ENCODE measurements at places on chromosomes 3 and 15.

DNA sequence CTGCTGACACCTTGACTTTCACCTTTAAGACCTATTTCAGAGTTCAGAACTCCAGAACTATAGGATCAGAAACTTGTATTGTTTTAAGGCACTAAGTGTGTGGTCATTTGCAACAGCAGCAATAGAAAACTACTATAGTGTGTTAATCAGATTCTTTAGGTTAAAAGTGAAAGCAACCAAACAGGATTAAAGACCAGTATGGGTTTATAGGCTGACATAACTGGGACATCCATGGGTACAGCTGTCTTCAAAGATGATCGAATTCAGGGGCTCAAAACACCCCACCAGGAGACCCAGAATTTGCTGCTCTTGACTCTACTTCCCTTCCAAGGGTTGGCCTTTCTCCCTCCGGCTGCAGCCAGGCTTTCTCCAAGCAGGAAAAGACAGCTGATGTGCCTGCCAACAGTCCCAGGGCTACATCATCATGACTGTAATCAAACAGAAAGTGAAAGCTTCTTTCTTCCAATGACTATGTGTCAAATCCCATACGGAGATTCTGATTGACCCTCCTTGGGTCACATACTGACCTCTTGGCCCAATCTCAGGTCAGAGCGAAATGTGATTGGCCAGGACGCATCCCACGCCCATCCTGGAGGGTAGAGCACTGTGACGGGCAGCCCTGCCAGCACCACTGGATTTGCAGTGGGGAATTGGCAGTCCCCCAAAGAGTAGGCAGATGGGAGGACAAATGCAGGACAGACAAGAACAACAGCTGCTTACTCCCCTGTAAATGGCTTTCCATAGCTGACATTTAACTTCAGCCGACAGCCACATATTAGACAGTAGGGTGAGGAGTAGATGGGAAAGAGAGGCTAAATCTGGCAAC, 51.4 kb upstream of the RNF7 start:
- DNase-seq: no peak

- DNase-seq: no peak
Measured at GRCh38 chr15:82124331-82125263, 78.8 kb upstream of the MEX3B start.

GRCh38 chr3:17911986-17912760, 169.7 kb upstream of the TBC1D5 start:
- no peak for DNase-seq

DNA sequence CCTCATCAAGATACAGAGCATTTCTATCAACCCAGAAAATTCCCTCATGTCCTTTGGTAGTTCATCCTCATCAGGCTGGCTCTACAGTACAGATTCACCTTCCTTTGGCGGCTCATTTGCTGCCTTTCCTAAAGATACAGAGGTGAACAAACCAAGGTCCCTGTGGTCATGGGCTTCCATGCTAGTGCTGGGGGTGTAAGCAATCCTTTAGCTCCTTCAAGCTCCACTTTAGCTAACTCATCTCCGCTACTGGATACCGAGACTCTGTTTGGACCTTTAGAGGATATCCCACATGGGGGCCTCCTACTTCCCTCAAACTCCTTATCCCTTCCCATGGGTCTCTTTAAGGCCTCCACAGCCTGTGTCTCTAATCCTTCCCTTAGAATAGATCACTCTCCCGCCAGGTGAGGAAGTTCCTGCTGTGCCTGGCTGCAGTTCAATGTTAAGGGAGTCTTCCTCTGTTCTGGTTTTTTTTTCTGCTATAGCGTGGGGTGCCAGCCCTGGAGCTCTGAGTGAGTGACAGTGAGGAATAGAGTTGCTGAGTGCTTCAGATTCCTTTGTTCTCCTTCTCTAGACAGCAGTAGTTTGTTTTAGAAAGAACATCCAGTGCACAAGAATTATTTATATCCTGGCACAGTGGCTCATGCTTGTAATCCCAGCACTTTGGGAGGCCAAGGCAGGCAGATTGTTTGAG, 30.7 kb downstream of the CLEC3B start:
- DNase-seq: no peak

GRCh38 chr3:36477655-36478054, 97.4 kb downstream of the STAC start:
- DNase-seq: no peak

GRCh38 chr3:124986192-124987143, 51.9 kb upstream of the MUC13 start:
- DNase-seq: no peak

DNA sequence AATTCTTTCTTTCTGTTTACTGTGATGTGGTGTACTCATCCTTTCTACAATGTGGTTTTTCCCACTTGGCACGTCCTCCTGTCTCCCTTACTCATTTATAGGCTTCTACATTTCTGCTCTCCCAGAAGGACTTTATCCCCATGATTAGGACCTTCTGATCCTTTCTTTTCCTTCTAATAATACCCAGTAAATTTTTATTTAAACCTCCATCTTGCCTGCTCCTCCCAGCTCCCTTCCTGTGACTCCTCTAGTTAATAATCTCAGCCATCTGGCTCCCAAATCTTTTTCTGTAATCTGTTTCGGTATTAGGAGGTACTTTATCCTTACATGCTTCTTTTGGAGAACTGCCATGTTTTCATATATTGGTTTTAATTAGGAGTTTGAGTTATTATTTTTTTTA, 11.2 kb upstream of the P2RY1 start:
- DNase-seq: no peak

- DNase-seq: no peak
Measured at GRCh38 chr15:97728791-97729190, 231.7 kb upstream of the ARRDC4 start.

DNA sequence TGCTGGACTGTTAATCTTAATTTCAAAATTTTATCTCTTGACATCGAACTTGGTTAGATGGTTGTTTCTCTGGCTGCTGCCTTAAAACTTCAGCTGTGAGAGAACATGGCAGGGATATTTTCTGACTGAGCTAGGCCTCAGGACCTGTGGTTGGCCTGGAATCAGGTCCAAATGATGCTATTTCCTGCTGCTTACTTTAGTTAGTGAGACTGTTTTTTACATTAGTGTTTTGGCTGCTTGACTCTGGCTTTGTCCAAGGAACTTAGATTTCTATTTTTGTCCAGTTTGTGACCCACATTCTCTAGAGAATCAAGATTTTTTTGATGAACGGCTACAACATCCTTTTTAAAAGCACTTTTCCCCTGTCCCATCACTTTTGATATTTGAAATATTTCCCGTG, 497.9 kb upstream of the SGO1 start:
- no peak for DNase-seq

DNA sequence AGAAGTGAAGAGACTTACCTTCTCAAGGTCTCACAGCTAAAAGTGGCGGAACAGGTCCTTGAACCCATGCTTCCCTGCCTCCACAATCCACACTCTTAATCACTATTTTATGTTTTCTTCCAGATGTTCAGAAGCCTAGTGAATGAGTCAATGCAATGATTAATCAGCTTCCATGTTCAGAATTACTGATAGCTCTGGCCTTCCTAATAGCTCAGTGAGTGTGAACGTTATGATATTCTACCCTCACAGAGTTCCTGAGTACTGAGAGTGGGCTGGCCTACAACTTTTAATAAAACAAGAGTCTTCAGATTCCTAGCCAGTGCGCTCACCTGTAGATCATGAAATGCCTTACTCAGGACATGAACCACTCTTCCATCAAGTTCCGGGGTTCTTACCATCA, 443.0 kb upstream of the ADAMTS9 start:
- DNase-seq: no peak

- no peak for DNase-seq
Measured at GRCh38 chr3:43870844-43871626, 180.3 kb downstream of the ABHD5 start.

DNA sequence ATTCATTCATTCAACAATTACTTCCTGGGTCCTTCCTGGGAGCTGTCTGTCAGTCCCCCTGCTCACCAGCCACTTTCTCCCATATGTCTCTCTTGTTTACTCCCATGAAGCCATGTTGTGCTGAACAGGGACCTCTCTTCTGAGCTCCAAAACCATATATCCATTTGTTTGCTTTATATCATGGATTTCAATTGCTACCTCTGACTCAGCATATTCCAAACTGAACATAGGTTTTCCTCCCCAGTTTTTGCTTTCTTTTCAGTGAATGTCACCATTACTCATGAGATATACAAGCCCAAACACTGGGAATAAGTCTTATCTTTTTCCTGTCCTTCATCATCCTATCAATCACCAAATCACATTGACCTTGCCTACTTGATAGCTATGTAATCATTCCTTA, 152.5 kb upstream of the P2RY1 start:
- no peak for DNase-seq

- no peak for DNase-seq
Measured at GRCh38 chr3:13561967-13562366, 13.0 kb downstream of the FBLN2 start.

- DNase-seq: no peak
Measured at GRCh38 chr15:89364341-89364740, 29.7 kb upstream of the POLG start.

GRCh38 chr3:32453346-32453745, 49.3 kb downstream of the CMTM6 start:
- no peak for DNase-seq

DNA sequence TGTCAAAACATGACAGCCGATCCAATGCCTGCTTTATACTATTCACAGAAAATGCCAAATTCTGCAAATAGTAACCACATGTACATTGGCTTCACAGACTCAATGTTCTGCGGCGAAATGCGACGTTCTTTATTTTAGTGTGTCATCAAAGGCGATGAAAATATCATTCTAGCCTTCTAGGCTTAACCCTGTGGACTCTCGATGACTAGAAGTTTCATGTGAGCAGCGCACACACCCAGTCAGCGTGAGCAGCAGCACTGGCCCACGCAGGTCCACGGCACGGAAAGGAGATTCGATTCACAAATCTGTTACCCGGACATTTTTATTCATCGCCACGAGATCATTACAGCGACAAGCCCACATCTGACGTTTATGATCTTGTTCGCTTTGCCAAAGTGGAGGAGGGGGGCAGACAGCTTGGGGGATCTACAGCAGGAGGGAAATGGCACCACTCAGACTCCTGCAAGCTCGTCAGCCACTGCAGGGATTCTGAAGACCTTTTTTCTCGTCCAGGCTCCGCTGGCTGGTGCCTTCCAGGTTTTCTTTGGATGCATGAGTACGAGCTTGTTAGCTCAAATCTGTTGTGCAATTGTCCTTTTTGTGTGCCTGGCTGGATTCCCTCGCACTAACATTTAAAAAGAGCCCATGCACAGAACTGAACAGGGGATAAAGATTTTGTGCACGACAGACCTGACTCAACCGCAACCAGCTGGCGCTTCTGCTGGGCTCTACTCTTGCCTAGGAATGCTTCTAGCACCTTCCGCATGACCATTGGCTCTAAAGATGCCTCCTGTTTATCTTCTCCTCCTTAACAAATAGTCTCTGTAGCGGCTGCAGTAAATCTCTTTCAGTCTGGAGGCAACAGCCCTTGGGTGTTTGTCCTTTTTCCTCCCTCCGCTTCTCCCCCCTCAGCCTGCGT, 938.4 kb downstream of the MCTP2 start:
- DNase-seq: no peak

- no peak for DNase-seq
Measured at GRCh38 chr3:50617096-50617791, at the start of gene MAPKAPK3. Gene MAPKAPK3, plus strand, starts transcription at chr3:50617151. Its CDS starts 415 bp downstream, at chr3:50617566.

- no peak for DNase-seq
Measured at GRCh38 chr3:124846189-124846588, 41.0 kb downstream of the ITGB5 start.

DNA sequence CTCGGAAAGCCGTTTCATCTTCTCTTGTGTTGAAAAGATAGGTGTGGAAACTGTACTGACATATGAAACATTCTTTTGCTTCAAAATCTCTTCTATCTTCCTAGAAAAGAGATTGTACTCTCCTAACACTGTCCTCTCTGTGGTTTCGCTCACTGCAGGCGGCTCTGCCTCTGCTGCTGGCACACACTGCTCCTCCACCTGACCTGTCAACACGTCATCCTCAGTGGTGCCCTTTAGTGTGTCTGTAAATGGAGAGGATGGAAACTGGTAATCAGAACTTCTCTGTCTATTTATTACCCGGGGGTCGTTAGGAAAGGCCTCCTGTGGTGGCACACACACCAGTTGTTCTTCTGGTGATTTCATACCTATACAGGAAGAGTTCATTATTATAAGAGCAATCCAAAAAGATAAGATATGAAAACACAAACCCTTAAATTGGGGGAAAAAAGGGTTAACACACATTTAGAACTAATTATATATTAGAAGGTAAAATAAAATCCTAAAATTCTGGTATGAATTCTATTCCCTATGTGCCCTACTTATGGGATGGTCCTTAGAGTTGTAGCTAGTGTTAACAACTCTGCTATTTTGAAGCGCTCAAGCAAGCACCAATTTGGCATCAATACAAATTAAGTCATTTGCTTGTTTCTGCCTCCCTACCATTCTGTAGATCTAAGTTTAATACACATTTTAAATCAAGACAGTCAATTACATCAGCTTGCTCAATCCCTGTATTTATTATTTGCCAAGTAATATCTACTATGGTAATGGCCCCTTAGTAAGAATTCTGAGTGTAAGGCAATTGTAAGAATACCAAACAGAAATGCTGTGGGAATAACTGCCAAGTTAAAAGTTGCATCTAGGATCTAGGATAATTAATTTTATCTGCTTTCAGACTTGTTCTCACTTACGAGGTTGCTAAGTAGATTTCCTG, 49.2 kb downstream of the TASOR start:
- no peak for DNase-seq

- DNase-seq: no peak
Measured at GRCh38 chr3:151724576-151725562, 8.9 kb upstream of the AADACL2 start.

- no peak for DNase-seq
Measured at GRCh38 chr15:29935296-29936004, 113.2 kb upstream of the TJP1 start.

GRCh38 chr3:48128774-48129173, 59.4 kb downstream of the CDC25A start:
- no peak for DNase-seq

DNA sequence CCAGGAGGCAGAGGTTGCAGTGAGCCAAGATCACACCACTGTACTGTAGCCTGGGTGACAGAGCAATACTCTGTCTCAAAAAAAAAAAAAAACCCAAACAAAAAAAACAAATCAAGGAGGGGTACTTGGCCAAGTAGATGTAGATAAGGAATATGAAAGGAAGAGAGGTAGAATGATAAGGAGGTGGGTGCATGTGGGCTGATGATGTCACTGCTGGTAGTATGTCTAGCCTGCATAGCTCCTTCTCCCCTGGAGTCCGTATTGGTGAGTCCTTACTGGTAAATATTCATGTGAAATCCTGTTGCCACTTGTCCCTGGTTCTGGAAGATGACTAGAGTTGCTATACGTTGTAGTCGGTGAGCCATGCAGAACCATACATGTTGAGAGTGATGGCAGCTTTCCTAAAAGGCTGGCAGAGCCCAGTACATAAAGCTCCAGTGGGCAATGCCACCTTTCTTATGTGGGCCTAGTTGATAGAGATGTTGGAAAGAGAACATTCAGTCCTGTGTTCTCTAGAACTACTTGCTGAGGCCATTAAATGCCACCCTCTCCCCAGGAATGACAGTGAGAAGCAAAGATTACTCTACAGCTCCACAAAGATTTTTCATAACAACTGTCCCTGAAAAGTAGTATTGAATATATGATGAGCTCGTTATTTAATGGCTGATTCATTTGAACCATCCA, 11.0 kb downstream of the KAT2B start:
- no peak for DNase-seq

- DNase-seq: no peak
Measured at GRCh38 chr15:75989875-75990274, 22.3 kb downstream of the NRG4 start.
